Stimulated activated CD4-positive, alpha-beta T cell treated with anti-CD3 and anti-CD28 coated beads, Interleukin-15, amount 100 ng/mL, for 48 hours (primary cell): ENCODE measurements at places on chromosomes 13 and 19.

- no peak for DNase-seq
These were observed 38.2 kb downstream of the NFIC start for GRCh38 chr19:3404324-3405260.

DNA sequence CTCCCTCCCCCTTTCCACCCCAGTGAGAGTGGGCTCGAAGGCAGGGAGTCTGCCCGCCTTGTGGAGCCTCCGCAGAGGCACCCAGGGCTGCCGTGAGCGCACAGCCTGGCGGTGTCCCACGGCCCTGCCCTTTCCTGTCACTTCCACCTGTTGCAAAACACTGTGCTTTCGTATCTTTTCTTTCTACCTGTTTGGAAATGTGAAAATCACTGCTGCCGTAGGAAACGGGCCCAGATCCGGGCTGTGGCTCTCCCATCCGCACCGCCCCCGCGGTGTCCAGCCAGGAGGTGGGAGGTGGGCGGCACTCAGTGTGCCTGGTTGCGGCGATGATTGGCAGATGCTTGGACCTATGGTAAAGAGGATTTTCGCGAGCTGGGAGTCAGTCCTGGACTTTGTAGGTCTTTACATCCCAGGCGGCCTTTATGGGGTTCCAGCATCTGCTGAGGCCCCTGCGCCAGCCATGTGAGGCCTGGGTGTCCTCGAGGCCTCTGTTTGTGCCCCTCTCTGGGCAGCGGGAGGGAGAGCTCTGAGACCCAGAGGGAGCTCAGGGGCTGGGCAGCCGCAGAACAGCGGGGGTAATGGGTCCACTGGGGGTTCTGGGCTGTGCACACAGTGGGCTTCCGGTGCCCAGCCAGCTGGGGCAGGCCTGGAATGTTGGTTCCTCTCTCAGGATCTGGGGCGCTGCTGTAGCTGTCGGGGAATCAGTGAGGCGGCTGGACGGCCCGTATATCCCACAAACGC is 6.1 kb downstream of the STK11 start:
- no peak for DNase-seq

DNA sequence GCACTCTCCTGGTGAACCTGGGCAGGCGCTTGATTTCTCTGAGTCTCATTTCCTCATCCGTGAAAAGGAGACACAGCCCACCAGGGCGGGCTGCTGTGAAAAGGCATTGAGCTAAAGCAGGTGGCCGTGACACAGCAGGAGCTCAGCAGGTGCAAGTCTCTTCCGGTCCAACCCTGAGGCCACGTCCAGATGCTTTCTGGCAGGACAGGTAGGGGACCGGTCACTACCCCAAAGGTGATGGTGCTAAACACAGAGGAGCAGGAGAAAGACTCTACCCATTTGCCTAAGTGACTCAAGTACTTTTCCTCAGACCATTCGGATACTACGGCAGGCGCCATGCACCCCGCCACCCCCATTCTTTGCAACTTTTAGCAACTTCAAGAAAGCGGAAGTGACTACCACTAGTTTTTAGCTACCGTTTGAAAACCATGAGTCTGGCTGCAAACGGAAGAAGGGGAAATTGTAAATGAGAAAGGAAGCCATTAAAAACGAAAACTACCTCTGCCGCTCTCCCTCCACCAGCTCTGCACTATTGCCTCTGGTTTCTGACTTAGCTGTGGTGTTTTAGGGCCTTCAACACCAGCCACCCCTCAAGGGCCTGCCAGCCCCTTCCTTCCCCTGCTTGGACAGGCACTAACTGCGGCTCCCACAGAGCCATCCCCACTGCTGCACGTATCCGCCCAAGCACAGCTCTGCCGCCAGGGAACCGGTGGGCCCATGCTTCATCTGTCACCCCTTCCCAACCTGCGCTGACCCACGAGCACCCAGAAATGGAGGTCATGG is 4.8 kb downstream of the PPP6R1 start:
- DNase-seq: no peak

- DNase-seq: no peak
These were observed 45.7 kb downstream of the TPP2 start for GRCh38 chr13:102642475-102642874.

DNA sequence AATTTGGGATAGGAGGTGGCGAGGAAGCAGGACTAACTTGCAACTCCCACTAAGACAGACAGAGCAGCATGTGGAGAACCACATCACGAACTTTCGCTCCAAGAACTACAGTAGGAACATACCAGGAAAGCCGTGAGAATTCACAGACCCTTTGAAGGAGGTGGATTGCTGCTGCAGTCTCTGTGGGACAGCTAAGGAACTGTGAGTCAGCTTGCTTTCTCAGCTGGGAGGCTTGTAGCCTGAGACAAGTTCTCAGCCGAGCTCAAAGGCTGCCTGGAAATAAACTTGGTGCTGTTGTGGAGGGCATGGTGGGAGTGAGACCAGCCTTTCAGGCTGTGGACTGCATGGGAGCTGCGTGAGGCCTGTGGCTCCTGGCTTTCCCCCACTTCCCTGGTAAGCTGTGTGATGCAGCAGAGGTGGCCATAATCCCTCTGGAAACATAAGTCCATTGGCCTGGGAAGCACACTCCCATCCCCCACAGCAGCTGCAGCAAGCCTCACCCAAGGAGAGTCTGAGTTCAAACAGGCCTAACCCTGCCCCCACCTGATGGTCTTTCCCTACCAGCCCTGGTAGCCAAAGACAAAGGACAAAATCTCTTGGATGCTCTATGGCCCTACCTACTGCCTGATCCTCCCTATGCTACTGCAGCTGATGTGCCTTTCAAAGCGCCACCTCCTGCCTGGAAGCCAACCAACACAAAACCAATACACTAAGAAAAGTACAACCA is 441.1 kb upstream of the HTR2A start:
- DNase-seq: no peak

- no peak for DNase-seq
These were observed 342 bp upstream of the SIGLEC10 start for GRCh38 chr19:51417810-51418157.
